ENCODE measurements at places on chromosomes 2 and 18.

- DNase-seq = peak; percentile 3
Observed at GRCh38 chr2:3575534-3576262, 638 bp downstream of the RPS7 start.

DNA sequence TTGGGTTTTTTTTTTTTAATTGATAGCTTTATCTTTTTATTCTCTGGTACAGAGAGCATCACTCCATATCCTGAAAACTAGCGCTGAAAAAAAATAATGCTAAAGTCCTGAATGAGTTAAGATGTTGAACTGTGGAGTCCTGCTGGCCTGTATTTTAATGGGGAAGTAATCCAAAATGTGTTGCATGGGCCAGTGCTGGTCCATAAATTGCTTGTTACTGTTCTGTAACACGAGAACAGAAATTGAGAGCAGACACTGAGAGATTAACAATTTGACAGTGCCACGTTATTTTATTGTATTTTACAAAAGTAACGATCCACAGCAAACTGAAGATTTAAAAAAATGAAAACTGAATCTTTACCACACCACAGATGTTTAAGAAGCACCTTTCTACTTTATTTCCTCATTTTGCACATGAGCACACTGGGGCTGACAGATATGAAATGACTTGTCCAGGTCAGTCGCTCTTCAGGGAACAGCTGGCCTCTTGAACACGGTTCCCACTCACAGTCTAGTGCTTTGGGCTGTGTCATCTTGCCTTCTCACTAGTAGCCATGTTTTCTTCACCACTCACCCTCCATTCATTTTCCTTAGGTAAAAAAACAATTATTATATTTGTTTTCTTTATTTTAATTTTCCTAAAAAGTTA, 35.3 kb downstream of the ZCCHC2 start:
- DNase-seq = no peak

- no peak for DNase-seq
Observed at GRCh38 chr18:42534313-42534712, 579.3 kb downstream of the PIK3C3 start.

- DNase-seq = no peak
Observed at GRCh38 chr2:119064567-119064966, 94.0 kb downstream of the C1QL2 start.

GRCh38 chr2:47569658-47570475, 166.9 kb downstream of the MSH2 start:
- DNase-seq = no peak

- DNase-seq = no peak
Observed at GRCh38 chr2:97764559-97765263, 51.3 kb downstream of the ZAP70 start.

DNA sequence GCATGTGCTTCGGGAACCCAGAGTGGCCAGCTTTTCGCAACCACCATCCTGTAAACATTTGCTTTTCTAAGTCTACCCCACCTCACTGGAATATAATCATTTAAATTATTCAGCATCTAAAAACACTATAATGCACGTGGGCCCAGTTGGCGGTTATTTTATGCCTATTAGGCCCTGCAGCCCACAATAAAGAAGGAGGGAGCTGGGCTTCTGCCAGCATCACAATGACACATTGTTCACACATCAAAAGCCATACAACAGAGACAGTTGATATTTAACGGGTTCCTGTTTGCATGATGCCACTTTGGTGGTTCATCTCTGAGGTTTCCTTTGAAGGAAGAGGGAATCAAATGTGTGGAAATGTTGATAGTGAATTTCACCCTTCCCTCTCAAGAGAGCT, 916.0 kb upstream of the CELF4 start:
- DNase-seq = no peak

GRCh38 chr2:48065096-48065495, 158.8 kb upstream of the FBXO11 start:
- no peak for DNase-seq

GRCh38 chr2:82636402-82637020, 1822.6 kb downstream of the SUCLG1 start:
- no peak for DNase-seq

DNA sequence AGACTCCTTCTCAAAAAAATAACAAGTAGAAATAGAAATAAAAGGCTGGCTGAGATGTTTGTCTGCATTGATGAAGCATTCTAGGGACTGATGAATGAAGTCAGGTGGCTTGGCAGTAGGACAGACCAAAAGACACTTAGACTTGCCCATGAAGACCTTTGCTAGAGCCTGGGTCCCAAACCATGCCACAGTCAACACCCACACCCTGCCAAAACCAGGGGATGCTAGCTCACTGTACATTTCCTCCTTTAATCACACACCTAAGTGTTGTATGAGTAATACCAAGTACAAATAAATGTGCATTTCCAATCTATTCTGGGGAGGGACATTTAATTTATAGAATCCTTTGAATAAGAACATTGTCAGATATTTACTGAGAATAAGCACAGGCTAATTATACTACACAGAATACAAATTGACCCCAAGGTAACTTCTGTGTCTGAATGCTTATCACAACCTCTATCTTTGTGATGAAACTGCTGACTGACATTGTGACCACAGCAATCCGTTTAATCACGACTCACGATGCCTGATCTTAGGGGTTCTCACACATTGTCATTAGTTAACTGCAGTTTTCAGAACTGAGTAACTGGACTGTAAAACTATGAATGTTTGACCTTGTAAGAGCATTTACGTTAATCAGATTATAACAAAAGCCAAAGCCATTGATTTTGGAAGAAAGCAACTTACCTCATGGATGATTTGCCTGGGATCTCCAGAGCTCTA, 10.5 kb upstream of the NOL10 start:
- no peak for DNase-seq

DNA sequence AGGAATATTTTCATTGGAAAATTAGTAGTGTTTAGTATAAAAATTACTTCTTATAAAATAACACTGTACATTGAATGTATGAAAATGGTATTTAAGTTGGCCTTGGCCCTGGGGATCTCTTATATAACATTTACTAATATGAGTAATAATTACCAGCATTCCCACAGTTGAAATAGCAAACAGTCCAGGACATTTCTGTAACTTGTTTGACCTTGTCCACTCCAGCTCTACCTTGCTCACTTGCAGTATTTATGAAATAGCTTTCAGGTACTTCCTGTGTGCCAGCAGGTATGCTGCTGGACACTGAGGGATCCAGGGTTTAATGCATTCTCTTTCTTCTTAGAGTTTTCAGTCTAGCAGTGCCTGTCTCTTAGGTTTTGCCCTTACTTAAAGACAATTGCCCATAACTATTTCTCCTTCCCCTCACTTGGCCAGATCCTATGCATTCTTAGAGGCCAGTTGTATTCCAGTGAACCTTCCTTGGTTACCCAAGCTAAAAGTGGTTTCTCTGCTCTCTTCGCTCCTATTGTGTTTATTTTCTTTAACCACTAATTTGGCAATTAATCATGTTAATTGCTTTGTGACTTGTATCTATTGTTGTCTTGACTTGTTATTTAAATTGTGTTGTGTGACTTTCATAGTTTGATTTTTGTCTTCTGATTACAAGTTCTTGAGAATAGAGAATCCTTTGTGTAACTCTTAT, 25.9 kb downstream of the BABAM2 start:
- DNase-seq = no peak

GRCh38 chr18:4077204-4077603, 377.9 kb downstream of the DLGAP1 start:
- DNase-seq = no peak

- DNase-seq = no peak
Observed at GRCh38 chr2:15570104-15570503, 9.0 kb upstream of the NBAS start.

DNA sequence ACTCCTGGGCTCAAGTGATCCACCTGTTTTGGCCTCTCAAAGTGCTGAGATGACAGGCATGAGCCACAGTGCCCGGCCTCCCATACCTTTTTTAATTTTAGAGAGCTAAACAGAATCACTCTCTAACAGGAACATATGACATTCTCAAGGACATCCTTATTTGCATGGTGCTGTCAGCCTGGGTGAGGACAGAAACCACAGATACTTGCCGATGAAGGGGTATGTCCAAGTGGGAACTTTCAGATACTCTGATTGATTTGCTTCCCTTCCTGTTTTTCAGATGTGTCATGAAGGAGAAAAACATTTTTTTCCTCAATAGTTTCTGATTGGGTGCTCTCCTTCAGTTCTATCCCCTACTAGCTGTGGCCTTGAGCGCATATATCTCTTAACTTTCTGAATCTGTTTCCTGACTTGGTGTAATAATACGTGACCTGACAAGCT, 49.6 kb downstream of the MYO3B start:
- DNase-seq = no peak

DNA sequence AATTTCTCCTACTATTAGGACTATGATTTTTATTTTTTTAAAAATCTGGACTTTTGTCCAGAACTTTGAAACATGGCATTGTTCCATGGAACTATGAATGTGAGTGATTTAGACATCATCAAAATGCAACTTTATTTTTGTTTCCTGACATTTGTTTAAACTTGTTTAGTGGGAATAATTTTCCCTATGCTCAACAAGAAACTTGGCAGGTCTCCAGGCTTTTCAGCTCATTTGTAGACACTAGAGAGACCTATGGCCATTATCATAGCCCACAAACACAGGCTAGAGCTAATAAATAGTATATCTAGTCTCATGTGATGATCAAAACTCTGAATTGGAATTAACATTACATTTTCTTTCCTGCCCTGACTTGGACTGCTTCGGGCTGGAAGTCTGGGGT, 145.1 kb upstream of the CELF4 start:
- no peak for DNase-seq

DNA sequence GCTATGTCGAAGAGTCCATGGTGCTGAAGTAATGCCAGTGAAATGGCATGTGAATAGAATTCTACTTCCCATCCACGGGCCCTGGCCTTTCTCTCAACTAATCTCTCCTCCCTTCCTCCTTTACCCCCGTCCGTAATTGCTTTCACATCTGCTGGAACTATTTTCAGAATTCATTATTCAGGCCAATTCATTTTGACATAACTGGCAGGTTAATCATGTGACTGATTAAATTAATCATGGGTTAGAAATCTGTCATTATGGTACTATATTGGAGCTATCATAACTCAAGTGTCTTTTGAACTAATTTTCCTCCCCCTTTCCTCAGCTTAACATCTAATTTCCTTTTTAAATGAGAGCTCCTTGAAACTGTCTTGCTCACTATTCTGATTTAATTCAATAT, 66.9 kb downstream of the ZDBF2 start:
- no peak for DNase-seq

DNA sequence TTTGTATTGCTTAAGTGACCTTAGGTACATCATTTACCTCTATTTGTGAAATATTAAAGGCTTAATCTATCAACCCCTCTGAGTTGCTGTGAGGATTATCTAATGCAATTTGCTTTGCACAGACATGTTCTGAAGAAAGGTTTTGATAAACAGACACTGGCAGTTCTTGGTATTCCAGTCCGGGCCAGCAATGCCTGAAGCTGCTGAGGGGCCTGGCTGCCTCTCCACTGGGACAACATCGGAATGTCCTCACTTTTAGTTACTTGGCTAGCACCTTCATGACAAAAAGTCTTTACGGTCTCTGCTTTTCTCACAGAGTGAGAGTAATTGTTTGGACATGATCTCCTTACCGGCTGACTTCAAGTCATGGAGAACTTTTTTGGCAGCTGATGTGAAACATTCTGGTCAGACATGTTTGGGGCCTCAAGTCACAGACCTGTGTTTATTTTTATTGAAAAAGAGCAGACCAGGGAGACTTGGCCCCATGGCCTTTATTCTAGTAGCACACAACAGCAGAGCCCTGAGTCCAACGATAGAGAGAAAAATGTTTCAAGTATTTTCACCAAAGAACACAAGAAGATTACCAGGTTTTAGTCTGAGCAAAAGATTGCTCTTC, 1112.3 kb upstream of the FANCL start:
- no peak for DNase-seq

- DNase-seq = no peak
Observed at GRCh38 chr2:103986001-103986400, 867.9 kb upstream of the POU3F3 start.

- DNase-seq = no peak
Observed at GRCh38 chr2:29782549-29783458, 138.6 kb downstream of the ALK start.

DNA sequence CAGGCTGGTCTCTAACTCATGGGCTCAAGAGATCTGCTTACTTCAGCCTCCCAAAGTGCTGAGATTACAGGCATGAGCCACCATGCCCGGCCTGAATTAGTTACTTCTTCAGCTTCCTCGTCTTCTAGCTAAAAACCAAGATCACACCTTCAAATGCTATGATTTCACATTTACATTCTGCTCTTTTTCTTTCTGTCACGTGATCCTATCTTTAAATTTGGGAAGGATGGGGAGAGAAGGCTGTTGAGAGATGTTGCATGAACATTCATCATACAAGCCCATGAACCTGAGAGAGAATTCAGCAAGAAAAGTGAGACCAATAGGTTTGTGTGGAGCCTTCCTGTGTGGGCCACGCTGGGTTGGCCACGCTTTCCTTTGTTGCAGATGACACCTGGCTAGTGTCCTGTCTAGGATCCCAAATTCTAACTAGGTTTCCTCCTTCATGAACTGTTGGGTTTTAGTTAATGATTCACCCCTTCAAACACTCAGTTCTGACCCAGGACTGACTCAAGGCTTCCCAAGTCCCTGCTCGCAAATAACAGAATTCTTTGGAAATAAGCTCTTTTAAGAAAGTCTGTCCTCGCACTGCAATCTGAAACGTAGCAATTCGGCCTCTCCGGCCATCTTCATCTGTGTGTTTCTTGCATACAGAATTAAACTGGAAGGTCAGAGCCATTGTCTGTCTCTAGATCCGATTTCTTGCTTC, 57.3 kb upstream of the CREB1 start:
- no peak for DNase-seq

GRCh38 chr2:45194596-45194995, 185.3 kb upstream of the SIX2 start:
- no peak for DNase-seq

GRCh38 chr2:23925702-23926289, 1.1 kb downstream of the ATAD2B start:
- DNase-seq = no peak

- DNase-seq = no peak
Observed at GRCh38 chr2:161283926-161284325, 24.3 kb upstream of the PSMD14 start.

DNA sequence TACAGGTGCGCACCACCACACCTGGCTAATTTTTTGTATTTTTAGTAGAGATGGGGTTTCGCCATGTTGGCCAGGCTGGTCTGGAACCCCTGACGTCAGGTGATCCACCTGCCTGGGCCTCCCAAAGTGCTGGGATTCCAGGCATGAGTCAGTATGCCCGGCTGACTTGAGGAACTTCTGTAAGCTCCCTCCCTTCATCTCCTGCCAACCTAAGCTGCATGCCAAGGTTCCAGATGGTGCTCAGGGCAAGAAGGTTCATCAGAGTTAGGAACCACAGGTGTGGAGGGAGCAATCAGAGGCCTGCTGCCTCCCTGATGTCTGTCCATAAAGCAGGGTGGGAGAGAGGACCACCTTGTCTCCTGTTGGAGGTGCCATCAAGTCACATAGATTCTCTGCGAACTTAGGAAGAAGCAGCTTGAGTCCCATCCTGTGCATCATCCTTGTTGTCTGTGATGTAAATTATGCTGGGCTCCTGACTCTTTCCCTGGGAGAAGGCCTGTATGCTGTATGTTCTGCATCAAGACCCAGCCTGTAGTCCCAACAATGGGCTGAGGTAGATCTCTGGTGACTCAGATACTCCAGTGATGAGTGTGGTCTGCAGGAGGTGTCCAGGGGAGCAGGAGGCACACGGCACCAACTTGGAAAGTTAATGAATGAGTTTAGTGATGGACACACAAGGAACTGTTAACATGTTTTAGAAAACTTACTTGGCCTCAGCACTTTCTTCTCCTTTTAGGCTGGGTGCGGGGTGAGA, 53.1 kb downstream of the TMEM17 start:
- no peak for DNase-seq
